ENCODE measurements at places on chromosomes 7 and 10.

DNA sequence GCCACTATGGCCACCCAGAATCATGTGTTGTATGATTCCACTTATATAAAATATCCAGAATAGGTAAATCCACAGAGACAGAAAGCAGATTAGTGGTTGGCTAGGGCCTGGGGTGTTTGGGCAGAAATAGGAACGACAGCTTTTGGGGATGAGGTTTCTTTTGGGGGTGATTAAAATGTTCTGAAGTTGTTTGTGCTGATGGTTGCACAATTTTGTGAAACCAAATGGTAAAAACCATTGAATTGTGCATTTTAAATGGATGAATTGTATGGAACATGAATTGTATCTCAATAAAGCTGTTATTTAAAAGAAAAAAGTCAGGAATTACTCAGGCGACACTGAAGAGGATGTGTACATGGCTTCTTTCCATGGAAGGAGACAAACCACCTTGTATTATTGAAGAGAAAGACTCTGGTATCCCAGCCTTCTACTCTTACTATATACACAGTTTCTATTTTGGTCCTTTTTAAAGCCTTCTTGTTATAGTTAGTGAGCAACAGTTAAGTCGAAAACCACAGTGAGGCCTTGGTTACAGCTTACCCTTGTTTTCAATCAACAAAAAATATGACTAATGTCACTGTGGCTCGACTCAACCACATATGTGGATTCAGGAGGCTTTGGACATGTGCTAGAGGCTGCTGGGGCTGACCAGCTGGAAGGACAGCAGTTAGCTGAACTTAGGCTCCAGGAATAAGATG is 57.1 kb upstream of the KMT2E start:
- H3K4me3 ChIP-seq, result no peak overlapping the region
- H3K27ac ChIP-seq, result peak overlapping the region; percentile 58
- peaks cover 17% of the 10 kb centered on the region for H3K4me1 ChIP-seq
- no peaks in the 10 kb centered on the region for H3K36me3 ChIP-seq
- no peaks in the 10 kb centered on the region for H3K27me3 ChIP-seq

DNA sequence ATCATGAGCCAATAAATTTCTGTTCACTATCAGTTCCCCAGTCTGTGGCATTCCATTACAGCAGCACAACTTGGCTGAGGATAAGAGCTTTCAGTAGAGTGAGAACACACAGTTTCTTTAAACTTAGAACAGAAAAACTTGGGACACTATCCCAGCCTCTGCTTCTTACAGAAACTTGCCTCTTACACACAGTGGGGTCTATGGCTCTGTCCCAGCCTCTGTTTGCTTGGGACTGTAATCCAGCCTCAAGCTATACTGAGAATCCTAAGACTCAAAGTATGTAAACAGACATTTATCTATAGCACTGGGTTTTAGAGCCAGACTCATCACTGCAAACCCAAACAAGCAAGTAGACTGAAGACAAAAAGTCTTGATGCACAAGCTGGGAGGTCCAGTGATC is 355.8 kb upstream of the VSTM2A start:
- no peak for DNase-seq
- no peaks in the 10 kb centered on the region for H3K36me3 ChIP-seq
- no peak overlapping the region for H3K4me3 ChIP-seq

DNA sequence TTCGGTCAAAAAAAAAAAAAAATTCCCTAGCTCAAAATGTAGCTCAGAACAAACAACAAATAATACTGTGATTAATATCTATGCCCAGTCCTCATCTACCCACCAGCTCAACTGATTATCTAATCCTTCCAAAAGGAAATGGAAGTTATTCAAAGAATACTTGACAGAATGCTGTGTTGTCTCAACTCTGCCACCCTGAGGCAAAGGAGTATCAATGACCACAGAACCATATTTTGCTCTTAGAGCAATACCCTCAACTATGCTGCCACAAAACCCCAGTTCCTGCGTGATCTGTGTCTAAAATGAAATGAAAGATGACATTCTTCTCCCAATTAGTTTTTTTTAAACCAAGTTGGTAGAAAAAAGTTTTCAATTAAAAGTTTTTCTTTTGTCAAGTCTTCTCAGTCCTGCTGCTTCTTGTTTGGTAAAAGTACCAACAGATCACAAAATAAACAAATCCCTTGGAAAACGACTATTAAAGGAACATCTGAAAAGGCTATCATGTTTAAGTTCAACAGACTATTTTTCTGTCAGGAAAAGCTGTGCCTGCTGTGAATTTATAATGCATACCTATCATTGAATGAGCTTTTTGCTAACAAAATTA is 21.6 kb downstream of the RBM28 start:
- H3K36me3 ChIP-seq, result peaks cover 6% of the 10 kb centered on the region
- no peak for DNase-seq
- no peaks in the 10 kb centered on the region for H3K4me1 ChIP-seq
- H3K4me3 ChIP-seq, result no peak overlapping the region
- no peak overlapping the region for H3K27ac ChIP-seq
- H3K27me3 ChIP-seq, result no peaks in the 10 kb centered on the region

DNA sequence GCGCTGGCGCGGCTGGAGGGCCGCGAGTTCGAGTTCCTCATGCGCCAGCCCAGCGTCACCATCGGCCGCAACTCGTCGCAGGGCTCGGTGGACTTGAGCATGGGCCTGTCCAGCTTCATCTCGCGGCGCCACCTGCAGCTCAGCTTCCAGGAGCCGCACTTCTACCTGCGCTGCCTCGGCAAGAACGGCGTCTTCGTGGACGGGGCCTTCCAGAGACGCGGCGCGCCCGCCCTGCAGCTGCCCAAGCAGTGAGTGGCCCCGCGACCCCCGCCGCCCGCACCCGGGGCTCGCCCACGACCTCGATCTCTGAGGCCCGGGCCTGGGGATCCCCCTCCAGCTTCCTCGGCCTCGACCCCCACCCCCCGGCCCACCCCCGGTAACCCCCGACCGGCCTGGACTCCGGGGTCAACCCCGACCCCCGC is 537 bp downstream of the FOXK1 start:
- peaks cover 11% of the 10 kb centered on the region for H3K4me1 ChIP-seq
- peak overlapping the region; percentile 95 for H3K27ac ChIP-seq
- no peaks in the 10 kb centered on the region for H3K36me3 ChIP-seq
- peak overlapping the region; percentile 95 for H3K4me3 ChIP-seq
